Gastrocnemius medialis (tissue), 4 donors: ENCODE measurements at places on chromosomes 2 and 18. TPM values are rescaled to one million over a fixed set of nuclear protein-coding genes. Genes with fewer than 3 reads are reported as not detected.

- no peak for DNase-seq
Observed at GRCh38 chr18:40063488-40063887, 1891.5 kb upstream of the PIK3C3 start.

- DNase-seq = no peak
Observed at GRCh38 chr2:227782804-227783203, 30.8 kb upstream of the CCL20 start.

DNA sequence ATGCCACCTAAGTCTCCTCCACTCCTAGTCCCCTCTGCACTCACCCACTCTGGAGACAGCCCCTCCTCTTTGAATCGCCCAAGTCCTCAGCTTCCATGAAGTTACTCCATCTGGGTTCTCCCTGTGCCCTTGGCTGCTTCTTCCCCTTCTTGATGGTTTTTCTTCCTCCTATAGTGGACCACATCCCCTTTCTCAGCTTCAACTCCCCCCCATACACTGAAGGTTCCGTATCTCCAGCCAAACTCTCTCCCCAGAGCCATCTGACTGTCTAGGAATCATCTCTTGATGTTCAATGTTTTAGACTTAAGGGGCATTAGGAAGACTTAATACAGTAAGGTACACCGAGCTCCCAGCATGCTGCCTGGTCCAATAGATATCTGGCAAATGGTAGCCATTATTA, 39.6 kb downstream of the EMX1 start:
- no peak for DNase-seq

DNA sequence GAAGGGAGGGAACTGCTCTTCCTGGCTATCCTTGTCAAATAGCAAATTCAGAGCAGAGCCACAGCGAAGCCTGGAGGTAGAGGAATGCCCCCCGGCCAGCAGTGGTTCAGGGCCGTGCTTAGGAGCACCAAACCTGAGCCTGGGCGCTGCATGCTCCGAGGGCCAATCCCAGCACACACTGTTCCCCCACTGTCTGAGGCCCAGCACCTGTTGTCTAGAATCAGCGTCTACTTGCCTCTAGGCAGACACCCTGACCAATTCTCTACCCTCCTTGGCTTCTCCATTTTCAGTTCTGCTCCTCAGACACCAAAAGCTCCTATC, 177.6 kb upstream of the PKDCC start:
- no peak for DNase-seq

DNA sequence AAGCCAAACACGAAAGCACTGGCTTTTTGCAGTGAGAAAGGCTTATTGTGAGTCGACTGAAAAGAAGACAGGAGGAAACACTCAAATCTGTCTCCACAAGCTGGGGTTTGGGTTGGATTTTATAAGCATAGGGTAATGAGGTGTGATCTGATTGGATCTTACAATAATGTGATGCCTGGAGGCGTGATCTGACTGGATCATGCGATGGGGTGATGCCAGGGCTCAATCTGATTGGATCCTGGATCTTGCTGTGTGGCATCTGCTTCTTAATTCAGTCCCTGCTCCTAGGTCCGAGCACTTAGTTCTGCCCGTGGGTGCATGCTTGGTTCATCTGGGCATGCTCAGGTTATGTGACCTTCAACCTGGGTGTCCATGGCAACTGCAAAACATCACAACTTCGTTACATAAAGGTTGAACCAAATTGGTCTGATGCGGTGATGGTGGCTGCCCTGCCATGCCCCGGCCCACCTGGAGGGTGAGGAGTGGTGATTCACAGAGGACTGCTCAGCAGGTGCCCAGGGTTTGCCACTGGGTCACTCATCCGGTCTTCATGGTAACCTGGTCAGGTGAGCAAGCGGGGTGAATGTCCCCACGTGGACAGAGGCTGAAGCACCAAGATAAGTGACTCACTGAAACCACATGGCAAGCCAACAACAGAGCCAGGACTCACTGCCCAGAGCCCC, 111.0 kb downstream of the KCNF1 start:
- no peak for DNase-seq

- no peak for DNase-seq
Observed at GRCh38 chr2:202909394-202910192, 1.9 kb downstream of the WDR12 start.

- DNase-seq = no peak
Observed at GRCh38 chr2:64799592-64800252, 146.0 kb upstream of the SERTAD2 start.

DNA sequence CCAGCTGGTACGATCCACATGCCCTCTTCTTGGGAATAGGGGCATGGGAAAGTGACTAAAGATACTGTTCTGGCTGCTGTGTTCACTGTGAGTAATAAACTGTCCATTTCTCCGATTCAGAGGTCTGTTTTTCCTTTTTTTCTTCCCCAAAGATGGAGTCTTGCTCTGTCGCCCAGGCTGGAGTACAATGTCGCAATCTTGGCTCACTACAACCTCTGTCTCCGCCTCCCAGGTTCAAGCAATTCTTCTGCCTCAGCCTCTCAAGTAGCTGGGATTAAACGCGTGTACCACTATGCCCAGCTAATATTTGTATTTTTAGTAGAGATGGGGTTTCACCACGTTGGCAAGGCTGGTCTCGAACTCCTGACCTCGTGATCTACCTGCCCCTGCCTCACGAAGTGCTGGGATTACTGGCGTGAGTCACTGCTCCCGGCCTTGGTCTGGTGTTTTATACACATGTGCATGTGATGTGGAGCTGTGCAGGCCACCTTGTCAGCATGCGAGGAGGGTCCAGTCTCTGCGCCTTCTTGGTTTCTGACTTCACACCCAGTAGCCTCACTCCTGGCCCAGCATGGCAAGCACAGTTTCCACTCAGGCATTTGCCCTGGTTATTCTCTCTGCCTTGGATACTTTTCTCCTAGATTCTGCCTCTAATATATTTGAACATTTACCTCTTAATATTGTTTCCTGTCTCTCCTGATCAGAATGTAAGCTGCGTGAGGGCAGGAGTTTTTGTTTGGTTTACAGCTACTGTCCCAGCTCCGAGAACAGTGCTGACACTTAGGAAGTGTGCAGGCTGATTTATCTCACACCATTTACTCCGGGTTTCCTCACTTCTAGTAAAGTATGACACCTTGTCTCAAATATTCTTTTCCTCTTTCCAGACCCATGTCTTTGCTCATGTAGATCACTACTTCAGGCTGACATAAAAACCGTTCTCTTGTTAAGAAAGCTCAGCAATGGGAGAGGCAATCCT, 19.7 kb downstream of the PTPN18 start:
- DNase-seq = no peak

NEU2 gene
- total RNA-seq = not detected

SP140 gene
- not detected for total RNA-seq

EPB41L3 gene
- 24.4 TPM for total RNA-seq

MEX3C gene
- 11.8 TPM for total RNA-seq

TNFAIP6 gene
- total RNA-seq = not detected

KIAA2012 gene
- total RNA-seq = not detected

TANC1 gene
- total RNA-seq = 5.6 TPM
